ENCODE measurements at places on chromosomes 7 and 10.

DNA sequence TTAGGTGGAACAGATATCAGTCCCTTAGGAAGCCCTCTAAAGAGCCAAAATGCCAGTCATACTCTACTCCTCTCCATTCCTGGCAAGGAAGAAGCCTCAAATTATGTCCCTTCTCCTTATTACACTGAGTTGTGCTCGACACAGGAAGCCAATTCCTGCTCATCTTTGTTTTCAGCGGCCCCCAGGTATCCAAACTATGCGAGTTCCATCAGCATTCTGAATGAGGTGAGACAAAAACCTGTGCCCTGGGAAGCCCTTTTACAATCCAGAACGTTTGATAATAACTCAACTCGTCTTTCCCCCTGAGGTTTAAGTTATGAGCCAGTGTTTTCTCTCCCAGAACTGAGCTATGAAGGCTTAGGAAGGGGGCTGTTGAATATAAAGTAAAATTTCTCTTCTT is 580.5 kb downstream of the NXPH1 start:
- DNase-seq = no peak

DNA sequence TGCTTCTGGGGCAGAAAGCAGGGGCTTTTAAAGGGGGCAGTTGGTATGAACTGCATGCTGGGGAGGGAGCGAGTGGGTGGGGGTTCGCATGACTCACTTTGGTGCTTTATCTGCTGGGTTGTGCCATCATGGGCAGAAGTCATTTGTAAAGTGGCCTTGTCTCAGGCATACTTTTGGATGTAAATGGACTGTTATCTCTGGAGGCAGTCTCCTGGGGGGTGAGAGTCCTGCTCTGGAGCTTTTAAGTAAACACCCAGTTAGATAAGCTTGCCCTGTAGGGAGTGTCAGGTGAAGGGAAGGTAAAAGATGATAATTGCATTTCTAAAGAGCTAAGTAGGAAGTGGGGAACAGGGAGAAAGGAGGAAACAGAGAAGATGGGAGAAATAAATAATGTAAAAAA is 1.6 kb upstream of the GSTO1 start:
- no peak for DNase-seq

- DNase-seq = no peak
These were observed 5.0 kb upstream of the TNS3 start for GRCh38 chr7:47586925-47587324.

- peak; percentile 79 for DNase-seq
These were observed 27.1 kb downstream of the KLF6 start for GRCh38 chr10:3757638-3758490.

DNA sequence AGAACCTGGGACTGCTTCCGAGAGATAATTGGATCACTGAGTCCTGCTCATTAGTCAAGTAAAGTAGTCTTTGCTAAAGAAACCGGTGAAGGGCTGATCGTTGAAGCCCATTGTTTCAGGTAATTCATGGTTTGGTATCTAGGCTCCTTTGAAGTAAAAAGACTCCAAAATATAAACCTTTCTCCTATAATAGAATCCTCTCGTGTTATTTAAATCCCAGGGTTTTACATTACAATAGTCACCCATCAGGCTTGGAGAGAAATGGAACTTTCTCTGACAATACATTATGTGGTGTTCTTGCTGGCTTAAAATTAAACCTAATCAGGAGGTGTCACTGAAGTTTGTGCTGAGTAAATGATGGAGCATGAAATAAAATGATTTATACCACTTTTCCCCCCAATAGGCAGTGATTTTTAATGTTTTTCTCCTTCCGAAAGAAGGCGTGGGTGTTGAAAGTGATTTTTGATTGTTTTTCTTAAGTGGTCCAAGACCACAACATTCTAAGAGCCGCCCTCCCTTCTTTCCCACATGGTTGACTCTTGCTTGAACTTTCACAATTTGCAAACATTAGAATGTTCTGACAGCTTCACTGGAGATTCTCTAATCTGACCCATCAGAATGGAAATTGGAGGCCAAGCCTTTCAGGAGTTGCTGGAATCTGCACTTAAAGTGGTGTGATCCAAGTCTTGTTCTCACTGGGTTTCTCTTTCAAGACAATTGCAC is 44.2 kb downstream of the LRMDA start:
- DNase-seq = no peak

DNA sequence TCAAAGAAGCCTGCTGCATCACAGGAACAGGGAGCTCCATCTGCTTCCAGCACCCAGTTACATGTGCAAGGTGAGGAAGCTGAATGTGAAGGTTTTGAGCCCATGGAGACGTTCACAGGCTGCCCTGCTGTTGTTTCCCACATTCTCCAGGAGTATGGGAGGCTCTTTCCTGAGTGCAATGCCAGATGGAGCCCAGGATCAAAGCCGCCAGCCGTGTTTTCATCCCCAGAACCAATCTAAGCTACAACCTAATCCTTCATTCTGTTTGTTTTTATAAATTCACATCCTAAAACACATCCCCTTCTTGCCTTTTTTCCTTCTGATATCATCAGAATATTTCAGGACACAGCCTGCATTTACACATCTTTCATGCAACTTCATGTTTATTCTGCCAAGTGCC is 98.9 kb upstream of the PRR15 start:
- no peak for DNase-seq

DNA sequence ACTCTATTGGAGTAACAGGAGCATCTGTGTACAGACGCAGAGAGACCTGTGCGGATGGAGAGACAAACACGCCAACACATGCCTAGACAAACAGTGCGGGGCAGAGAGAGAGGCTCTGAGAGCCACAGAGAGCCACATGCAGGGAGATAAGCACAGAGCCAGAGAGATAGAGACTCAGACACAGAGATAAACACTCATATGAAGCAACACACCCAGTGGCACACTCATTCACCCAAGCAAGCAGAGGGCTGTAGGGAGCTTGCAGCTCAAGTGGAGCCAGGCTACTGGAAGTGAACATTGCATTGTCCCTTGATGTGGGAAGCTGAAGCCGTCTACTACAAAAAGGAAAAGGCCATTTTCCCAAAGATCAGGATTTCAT is 46.6 kb upstream of the PODXL start:
- no peak for DNase-seq

- no peak for DNase-seq
These were observed 47.3 kb upstream of the BHLHA15 start for GRCh38 chr7:98163704-98164494.

DNA sequence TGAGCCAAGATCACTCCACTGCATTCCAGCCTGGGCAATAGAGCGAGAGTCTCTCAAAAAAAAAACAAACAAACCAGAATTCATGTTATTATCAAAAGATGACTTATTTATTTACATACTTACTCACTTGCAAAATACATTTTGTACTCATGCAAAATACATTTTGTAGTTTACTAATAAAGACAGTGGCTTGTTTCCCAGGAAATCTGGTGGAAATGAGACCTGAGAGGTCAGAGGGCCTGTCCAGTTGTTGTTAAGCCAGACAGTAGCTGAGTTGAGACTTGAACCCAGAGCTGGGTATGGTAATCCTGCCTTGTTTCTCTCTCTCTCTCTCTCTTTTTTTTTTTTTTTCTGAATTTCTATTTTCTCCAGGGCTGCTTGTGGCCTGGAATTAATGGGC is 29.5 kb downstream of the PDSS1 start:
- no peak for DNase-seq

DNA sequence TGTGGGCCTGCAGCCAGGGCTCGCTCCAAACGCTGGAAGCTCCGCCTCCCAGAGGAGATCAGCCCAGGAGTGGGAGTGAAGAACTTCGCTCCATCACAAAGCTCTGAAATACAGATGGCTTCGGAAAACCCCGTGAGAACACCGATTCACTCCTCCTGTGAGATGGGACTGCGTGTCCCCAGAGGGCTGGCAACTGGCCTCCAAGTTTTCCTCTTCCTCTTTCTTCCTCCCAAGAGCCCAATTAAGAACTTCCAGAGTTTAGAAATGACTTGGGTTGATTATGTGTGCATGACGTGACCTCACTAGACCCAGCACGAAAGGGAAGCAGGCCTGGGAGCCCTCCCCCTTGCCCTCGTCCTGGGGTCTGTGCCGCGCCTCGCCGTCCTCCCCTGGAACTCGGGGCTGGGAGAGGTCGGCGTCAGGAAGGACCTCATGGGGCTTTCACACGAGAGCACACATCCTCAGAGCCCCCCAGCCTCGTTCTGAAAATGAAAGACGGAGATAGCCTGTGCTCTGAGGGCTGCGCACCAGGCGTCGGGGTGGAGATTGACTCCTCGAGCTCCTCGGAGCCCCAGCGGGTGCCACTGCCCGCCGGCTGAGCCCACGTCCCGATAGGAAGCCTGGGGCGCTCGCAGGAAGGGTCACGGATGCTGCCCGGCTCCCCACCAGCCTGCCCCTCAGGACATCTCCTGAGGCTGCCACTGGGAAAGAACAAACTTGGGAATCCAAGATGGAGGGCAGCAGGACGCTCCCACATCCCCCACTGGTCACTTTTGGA is 37.8 kb downstream of the PTPRN2 start:
- DNase-seq = no peak

DNA sequence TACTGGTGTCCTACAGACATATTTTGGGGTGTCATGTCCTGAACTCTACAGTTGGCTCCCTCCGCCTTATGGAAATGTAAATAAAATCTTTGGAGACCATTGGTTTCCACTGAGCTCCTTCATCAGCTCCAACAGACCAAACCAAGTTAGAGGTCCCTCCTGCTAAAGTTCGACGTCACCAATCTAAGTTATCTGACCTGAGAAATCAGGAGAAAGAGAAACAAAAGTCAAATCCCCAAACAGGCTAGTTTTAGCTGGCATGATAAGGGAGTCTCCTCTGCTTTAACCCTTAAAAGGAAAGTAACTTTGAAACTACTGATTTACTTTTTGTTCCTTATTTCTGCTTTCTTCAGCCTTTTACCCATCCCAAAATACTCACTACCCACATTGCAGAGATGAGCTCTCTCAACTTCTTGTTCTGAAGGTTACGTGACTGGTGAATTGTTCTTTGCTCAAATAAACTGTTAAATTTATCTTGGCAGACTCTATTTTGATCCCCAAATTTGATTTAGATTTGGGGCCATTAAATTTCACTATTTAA is 39.9 kb downstream of the AVL9 start:
- DNase-seq = peak; percentile 36

DNA sequence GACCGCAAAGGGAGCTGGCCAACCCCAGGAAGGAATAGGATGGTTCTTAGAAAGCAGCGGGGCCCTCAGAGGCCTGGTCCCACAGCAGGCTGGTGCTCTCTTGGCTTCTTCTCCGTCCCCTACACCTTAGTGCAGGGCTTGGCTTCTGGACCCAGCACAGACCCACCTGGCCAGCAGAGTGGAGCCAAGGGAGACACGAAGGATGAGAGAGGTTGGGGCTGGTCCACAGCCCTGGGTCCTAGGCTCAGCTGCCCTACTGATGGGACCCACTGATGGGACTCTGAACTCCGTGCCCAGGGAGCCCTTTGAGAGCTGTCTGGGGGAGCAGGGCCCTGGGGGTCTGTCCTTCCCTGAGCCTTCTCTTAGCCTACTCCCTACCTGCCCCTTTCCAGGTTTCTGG is 6.2 kb upstream of the TLX1 start:
- DNase-seq = no peak

- no peak for DNase-seq
These were observed 229.3 kb downstream of the DNAJB6 start for GRCh38 chr7:157565981-157566630.

DNA sequence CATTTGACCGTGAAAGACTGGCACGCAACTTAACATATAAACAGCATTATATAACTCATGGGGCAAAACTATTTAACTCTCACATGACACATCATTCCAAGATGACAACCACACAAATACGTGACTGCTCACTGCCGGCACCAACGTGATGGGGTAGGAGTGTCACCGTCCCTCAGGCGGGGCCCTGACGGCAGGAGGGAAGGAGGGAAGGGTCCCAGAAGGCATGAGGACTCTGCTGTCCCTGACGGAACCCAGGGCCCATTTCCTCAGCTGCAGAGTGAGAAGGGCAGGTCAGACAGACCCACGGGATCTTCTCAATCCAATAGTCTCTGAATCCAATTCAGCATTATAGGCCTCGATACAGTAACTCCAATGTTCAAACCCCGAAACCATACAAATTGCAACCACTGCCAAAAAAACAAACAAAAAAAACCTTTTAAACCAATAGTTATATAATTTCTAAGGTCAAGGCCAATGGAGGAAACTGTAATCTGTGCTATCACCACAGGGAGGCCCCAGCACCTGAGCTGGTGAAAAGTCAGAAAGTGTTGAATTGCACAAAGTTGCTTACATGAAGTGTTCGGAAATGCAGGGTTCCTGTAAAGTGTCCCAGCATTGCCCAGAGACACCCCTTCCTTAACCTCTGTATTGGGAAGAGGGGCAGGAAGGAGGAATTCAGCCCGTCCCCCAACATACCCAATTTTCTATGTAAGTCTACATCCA is 137.4 kb downstream of the TNS3 start:
- peak; percentile 62 for DNase-seq

GRCh38 chr7:139559364-139560105 is 36.0 kb downstream of the CLEC2L start:
- DNase-seq = no peak

DNA sequence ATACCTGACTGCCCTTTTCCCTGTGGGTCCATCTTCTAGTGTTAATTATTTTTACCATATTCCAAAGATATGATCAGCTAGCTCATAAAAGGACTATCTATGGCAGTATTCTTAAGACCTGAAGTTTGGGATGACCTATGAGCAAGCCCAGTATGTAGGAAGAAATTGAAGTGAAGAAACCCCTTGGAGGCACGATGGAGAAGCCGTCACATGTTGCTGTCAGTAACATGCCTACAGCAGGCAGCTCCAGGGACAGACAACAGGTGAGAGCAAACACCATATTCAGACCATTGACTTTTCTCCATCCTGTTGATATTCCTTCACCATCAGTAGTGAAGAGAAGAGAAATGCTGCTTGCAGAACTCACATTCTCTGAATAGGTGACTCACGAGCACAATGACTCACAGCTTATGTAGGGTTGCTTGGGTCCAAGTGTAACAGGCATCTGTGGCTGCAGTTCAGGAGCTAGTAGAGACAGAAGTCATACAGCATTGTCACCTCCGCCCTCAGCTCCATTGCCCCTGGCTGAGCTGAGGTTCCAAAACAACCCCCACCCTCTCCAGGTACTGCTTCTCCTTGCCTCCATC is 8.4 kb upstream of the LYZL2 start:
- DNase-seq = no peak

DNA sequence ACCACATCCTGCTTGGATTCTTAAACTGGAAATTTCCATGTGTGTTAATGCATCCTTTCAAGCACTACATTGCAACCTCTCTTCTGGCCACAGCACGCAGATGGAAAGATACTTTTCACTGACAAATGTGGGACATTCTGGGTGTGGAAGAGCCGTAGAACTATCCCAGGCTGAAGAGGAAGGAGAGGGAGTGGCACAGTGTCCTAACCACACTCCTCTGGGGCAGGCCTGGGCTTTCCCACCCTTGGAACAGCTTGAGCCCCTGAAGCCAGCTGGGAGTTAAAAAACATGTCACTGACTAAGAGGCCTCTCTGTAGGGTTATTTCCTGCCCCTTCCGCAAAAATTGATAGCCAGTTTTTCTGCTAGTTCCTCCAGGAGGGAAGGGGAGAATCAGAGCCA is 34.0 kb upstream of the DNMBP start:
- no peak for DNase-seq

DNA sequence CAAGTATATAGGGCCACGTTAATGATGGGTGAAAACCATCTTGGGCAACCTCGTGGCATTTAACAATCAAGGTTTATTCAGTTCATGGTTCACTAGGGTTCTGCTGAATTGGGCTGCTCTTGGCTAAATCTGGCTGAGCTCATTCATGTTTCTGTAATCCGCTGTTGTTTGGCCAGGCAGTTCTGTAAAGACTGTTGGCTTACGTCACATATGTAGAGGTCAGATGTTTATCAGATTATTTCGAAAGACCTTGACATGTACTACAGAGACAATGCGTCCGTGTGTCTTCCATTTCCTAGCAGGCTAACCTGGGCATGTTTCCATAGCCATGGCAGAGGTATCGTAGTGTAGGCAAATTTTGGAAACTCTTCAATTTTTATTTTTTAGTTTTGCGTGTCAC is 190.0 kb upstream of the ZWINT start:
- no peak for DNase-seq
